Right lung (tissue), 10 donors: ENCODE measurements at places on chromosomes 7 and 10.

DNA sequence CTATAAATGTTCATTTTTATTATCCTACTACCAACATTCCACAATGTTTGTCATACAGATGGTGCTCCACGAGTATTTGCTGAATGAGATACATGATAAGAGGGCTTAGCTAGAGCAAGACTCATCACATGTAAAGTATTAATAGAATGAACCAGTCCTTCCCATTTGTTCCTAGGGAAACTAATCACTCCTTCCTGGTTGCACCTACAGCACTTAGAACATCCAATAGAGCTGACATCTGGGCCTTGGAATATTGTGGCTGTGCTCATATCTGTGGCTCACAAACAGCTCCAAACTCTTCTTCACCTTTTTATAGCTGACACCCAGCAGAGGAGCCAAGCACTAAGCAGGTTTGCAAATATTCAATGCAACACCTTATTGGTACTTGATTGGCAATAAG, 91.9 kb upstream of the C1GALT1 start:
- no peak for DNase-seq

DNA sequence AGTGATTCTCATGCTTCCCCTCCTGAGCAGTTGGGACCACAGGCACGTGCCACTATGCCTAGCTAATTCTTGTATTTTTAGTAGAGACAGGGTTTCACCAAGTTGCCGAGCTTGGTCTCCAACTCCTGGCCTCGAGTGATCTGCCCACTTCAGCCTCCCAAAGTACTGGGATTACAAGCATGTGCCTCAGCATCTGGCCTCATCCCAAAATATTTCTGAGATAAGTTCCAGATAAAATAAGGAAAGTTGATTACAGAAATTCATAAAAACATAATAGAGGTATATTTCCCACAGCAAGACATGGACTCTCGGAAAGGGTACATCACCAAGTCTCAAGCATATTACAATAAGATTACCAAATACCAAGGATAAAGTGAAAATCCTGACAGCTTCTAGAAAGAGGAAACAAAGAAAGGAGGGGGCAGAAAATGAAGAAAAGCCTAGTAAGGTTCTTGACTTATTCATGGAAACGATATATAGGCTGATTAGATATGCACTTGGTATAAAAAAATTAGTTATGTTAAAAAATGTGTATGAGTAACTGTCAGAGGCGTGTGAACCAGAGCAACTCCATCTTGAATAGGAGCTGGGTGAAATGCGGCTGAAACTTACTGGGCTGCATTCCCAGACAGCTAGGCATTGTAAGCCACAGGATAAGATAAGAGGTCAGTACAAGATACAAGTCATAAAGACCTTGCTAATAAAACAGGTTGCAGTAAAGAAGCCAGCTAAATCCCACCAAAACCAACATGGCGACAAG, 35.0 kb downstream of the IQUB start:
- DNase-seq: no peak

- no peak for DNase-seq
Observed at GRCh38 chr7:66238773-66239466, 33.8 kb downstream of the TPST1 start.

DNA sequence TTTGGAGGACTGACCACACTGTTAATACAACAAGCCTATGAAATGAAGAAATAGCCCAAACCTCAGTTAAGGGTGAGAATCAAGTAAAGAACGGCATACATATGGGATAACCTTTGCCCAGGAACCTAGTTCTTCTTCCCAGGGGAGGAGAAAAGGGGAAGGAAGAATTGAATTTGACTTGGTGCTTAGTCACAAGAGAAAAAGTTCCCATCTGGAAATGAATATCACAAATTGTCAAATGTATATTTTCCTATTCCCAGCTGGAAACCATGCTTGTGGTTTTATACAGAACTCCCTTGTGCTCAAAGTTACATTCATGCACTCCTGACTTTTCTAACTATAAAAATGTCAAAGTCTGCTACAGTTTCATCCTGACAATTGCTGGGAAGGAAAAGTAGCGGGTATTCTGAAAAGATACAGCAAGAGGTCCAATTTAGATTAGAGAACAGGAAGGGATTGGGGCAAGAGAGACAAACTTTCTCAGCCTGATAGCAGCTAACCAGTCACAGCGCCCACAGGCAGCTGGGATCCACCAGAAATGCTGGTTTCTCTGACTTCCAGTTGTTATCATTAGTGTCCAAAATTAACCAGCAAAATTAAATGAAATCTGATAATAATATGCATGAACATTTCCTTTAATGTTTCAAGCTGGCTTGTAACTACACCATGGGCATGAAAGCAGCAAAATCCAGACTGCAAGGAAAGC, 18.6 kb upstream of the GSAP start:
- no peak for DNase-seq

- no peak for DNase-seq
Observed at GRCh38 chr7:108142675-108143259, 12.6 kb upstream of the LAMB4 start.

DNA sequence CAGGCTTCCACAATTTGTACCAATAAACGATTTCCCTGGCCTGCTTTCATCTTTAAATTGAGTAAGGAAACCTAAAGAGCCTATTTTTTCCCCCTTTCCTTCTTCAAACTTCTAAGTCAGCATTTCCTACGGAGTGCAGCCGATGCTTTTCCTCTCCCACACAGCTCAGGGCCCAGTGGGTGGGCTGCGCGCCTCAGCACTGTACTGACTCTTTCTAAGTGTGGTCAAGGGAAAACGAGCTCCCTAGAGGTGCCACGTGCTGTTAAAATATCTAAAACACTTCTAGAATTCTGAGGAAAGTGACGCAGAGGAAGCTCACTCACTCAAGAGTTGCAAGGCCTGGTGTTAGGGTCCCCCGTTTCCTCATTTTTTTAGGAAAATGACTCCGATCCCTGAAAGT, 29.0 kb downstream of the STEAP1B start:
- DNase-seq: no peak

DNA sequence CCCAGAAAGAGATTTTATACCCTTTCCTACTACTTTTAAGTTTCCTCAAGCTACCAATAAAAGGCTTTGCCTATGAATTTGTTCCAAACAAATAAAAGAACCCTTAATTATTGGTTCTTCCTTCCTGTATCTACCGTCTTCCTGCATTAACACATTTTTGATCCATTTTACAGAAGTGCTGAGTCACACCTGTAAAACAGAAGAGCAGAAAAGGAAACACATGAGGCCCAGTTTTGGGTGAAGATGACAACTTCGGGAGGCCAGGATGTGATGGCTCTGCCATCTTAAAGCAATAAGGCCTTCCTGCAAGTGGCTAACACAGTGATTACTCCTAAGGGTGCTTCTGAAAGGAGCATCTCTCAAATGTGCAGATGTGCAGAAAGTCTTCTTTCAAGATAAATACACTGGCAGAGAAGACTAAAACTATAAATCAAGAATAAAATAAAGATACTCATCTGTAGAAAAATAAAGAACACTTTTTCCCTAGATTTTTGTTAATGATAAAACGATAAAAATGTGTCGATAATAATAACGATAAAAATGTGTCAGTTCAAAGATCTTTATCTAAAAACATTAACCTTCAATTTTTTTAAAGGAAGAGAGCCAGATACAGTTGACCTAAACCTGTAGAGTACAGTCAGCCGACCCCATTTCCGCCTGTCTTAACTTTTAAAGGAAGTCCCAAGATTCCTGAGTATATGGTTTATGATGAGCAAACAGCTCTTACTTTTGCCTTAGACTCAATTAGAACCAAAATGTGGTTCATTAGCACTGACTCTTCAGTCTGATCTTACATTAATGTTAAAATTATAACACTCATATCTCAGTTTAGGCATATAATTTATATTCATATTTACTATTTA, 108.6 kb downstream of the UBE2H start:
- DNase-seq: no peak

DNA sequence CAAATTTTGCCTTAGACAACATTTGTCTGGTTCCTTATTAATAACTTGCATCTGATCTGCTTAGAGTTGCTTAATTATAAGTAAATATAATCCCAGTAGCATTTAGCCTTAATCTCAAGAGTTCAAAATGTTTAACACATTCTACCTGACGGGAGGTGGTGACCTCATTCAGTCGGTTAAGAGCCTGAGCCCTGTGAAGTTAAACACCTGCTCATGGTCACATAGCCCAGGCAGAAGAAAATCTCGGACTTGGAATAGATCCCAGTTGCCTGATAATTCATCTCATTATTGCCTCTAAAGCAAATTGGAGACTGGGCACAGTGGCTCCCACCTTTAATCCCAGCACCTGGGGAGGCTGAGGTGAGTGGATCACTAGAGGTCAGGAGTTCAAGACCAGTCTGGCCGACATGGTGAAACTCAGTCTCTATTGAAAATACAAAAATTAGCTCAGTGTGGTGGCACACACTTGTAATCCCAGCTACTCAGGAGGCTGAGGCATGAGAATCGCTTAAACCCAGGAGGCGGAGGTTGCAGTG, 18.6 kb upstream of the ASCC1 start:
- no peak for DNase-seq

GRCh38 chr10:133383551-133383950, 4.5 kb downstream of the PAOX start:
- DNase-seq: no peak

DNA sequence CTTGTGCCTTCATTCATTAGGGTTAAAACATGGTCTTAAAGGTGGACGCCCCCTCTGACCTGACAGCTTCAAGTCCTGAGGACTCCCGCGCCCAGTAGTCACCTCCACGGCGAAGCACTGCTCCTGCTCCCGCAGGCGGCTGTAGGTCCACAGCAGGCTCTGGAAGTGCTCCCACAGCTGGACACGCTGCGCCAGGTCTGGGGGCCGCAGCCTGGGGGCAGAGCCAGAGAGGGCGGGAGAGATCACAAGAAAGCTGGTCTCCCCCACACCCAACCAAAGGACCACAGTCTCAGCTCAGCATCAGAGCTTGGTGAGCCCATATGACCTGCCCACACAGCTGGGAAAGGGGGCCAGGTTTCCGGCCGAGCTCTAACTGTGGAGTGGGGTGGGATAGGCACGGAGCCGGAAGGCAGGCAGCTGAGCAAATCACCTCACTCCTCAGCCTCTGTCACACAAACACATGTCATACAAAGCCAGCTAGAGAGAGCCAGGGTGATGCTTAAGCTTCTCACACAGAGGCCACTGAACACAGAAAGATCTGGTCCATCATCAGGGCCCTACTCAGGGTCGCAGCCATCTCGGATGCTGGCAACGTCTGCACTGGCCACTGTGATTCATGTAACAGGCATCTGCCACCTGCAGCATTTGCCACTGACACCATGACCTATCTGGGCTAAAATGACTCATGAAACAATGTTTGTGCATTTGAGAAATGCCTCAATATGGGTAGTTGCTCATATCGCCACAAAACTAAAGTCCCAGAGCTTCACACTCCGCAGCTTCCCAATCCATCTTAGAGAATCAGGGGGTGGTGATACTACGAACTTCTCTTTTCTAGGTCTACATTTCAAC, 12.6 kb downstream of the HPS1 start:
- no peak for DNase-seq

DNA sequence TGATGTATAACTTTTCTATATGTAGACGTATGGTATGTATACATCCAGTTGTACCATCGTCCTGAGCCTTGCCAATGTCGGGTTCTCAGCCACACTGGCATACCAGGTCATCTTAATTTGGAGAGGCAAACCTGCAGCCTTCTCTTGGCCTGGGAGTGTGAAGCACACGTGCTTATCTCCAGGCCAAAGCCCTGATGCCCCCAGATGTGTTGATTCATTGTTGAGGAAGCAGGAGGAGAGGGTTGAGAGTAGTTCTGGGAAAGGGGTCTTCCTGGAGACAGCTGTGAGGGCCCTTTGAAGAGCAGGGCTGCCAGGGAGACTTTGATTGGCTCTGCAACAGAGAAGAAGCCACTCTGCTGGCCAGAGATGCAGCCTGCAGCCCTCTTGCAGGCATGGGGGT, 155.6 kb downstream of the ARHGAP21 start:
- DNase-seq: no peak

- DNase-seq: no peak
Observed at GRCh38 chr10:11625019-11625735, 13.7 kb upstream of the USP6NL start.

- peak; percentile 71 for DNase-seq
Observed at GRCh38 chr10:129963641-129964501, at the start of gene EBF3. Gene EBF3 (minus strand): TSS chr10:129964274. CDS start chr10:129963768, 506 bp downstream.

GRCh38 chr7:41578700-41579099, 124.2 kb downstream of the INHBA start:
- no peak for DNase-seq

- DNase-seq: no peak
Observed at GRCh38 chr10:34470307-34470706, 344.8 kb downstream of the PARD3 start.

DNA sequence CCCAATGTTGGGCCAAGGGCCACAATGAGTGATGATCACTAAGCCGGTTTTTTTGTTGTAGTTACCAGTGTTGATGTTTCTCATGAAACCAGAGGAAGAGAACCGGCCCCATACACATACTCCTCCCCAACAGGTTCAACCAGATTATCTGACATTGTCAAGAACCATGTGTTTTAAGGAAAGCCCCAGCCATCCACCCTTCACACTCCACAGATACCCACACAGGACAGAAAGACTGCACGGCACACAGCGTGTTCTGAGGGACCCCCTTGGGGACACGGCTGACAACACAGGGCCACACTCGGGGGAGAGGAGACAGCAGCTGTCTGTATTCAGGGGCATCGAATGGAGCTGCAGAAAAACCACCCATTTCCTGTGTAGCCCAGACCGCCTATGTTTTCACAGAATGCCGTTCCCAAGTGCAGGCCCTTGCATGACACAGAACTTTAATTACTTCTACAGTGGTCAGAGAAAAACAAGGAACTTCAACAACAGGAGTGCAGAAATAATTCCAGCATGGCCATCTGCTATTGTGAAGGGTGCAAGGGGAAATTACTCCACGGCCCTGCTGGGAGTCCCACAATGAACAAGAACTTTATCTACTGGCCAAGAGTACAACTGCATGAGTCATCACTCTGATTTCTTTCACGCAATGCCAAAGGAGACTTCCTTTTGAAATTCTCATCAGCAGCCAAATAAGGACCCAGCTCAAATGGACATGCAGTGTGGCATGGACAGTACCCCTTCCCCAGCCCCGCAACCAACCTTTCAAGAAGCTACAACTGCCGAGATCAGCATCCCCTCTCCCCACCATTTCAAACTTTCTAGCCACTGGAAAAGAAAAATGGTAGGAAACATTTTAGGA, 2.3 kb downstream of the KLF6 start:
- DNase-seq: peak; percentile 74

DNA sequence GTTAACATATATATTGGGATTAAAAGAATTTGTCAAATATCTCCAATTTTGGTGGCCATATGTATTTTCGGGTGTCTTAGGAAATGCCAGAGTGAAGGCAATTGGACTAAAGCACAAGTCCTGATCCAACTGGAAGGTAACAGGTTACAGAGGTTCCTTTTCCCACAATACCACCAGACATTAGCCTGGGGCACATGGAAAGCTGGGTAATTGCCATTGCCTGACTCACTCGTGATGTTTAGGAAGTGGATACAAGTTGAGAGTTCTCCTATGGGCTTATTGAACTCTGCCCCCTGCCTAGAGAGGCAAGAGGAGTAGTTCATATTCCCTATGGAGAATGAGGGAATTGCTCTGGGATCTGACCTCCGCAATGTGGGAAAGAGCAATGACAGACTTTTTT, 5.7 kb downstream of the DNAH11 start:
- no peak for DNase-seq
